ENCODE measurements at places on chromosomes 11 and 22.

DNA sequence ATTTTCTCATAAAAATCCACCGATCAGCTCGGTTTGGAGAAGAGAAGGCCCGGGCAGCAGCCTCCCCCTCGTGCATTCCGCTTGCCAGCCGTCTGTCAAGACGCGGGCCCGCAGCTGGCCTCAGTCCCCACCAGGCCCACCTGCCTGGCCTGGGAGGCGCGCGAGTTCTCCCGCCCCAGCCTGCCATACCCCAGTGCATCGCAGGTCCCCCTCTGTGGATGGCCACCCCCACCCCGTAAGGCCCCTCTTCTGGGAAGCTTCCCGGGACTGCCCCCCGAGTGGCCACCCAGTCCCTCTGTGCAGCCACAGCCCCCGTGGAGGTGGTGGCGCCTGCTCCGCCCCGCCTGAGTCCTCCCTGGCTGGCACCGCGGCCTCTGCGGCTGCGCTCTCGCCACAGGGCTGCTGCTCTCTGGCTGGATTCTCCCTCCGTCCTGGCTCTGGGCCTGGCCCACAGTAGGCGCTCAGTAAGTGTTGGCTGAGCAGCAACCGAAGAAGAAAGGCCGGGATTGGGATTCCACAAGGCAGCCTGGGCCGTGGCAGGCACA lies 74.0 kb upstream of the TCF20 start:
- no peak for DNase-seq

DNA sequence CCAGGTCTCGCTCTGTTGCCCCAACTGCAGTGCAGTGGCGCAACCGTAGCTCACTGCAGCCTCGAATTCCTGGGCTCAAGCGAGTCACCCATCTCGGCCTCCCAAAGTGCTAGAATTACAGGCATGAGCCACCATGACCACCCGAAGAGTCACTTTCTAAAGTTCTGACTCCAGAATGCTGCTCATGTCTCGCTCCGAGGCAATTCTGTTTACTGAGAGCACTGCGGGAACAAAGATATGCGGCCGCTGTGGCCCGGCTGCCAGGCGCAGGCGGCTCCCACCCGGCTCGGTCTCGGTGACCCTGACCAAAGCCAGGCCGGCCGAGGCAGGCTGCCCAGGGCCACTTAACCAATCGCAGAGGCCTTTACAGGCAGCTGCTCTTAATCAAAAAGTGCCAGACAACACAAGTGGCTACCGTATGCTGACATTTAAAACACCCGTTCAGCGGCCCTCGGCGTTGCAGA lies 78.7 kb downstream of the PHF21B start:
- no peak for DNase-seq

DNA sequence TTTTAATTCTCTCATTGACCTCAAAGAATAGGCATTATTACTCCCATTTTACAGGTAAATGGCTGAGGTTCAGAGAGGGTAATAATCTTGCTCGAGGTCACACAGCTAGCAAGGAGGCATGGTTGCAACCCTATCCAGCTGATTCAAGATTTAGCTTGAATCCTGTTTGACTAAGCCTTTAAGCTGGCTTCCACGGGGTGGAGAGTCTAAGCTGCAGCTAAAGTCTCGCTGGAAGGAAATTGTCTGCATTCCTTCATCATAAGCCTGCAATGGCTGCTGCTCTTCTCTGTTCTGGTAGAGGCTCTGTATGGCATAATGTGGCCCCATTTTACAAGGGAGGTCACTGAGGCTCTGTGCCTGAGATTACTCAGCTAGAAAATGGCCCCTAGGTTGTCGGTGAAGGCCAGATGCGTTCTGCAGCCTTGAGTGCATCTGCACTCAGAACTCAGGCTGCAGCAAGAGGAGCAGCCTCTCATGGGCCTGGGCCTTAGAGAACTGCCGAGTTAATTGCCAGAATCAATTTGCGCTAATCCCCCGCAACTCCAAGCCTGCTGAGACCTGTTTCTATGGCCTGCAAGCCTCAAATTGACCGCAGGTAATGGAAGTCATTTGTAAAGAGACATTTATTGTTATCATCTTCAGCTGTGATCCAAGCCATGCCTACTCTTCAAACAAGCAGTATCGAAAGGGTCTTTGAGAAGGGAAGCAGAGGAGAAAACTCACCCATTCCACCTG lies 44.1 kb upstream of the SEZ6L start:
- no peak for DNase-seq

DNA sequence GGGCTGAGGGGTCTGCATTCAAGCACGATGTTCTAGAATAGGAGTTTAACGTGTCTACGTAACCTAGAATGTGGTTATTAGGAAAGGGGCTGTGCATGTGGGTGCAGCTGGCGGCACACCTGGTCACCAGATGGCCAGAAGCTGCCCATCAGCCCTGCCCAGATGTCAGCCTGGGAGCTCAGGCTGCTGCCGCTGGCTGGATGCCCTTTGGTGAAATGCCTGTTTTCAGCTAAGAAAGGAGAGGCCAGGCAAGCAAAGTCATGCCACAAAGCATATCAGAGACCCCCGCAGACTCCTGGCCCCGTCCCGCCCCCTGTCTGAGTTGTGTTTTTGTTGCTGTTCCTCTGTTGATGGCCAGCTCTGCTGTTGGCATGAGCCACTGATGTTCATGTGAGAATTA lies 11.3 kb upstream of the ADORA2A start:
- DNase-seq = no peak

DNA sequence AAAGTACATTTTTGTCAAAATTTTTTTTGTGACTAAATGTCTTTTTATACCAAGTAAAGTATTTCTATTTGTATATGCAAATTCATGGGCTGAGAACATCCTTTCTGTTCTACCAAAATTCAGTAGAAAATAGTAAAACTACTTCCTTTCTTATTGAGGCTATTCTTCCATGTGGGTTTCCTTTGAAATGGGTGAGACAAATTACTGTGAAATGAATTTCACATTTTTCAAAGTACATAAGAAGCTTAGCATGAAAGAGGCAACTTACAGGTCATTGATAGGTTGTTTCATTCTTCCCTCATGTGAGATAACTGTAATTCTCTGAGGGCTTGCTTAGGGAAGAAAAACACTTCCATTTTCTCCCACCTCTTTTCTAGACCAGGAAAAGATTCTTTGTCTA lies 1.0 kb upstream of the OR6X1 start:
- DNase-seq = no peak

GRCh38 chr11:123179586-123179985 lies 15.5 kb downstream of the CLMP start:
- no peak for DNase-seq

GRCh38 chr11:112042161-112042960 lies 17.2 kb downstream of the DLAT start:
- no peak for DNase-seq

DNA sequence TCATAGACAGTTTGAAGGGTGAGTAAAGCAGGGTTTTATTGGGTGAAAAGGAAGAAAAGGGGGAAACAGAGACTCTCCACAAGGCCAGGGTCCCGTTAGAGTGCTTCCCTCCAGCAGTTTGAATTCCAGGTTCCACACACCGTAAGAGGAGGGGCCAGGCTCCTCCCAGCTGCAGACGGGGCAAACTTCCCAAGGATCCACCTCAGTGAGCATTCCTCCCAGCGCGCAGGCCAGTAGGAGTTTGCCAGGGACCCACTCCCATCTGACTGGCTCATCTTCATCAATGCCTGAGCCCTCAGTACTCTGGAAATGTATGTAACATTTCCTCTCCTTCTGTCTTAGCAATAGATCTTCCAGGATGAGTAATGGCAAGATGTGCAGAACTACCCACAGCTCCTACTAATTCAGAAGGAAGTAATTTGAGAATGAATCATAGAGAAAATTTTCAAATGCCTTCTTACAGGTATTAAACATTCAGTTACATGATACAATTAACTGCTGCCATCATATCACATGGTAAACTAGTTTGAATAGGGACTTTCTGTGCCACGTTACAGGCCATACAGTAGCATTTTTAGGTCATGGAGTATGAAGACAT lies 34.0 kb upstream of the TRPC6 start:
- peak; percentile 1 for DNase-seq

DNA sequence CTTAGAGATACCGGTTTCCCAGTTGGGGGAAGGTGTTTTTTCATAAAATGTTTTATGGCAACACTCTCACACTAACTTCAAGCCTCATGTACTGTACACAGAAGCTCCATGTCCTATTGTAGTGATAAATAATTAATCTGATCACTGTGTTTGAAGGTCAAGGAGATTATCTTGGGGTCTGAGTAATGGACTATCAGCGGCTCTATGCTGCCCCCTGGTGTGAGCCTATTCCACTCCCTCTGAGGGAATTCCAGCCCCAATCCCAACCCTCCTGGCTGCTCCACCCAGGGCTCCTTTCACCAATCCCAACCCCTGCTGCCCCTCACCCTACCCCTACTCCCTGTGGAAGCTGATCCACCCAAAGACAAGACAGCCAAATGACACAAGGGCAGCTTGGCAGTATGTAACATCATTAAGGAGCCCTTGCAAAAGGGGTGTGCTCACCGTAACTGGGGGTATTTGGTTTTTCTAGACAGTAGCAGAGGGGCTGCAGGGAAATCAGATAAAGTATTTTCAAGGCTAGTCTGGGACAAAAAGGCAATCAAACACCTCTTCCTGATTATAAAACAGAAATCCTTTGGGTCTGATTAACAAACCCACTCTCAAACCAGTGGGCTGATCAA lies 22.3 kb downstream of the HPS4 start:
- no peak for DNase-seq

DNA sequence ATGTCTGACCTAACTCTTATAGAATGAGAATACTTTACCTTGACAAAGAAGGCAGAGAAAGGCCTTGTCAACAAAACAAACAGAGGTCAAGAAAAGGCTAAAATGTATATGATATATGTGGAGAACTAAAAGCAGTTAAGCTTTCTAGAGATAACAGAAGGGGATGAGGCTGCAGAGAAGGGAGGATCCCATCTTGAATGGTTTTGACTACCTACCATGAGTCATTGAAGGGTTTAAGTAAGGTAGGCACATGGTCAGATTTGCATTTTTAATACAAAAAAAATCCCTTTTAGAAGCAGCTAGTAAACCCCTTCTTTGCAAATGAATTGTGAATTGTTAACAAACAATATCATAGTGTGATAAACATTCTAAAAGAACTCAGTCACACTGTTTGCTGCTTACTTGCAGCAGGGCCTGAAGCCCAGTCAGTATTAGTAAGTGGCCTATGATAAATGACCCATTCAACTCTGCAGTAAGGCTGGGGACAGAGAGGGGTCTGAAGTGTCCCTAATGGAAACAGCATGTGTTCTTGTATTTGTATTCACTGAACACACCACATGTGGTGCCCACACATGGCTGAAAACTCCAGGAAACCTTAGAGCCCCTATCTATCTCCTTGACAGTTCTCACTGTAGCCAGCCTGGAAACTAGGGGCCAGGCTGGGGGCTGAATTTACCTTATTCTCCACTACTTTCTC lies 328.8 kb upstream of the PITPNB start:
- DNase-seq = no peak

DNA sequence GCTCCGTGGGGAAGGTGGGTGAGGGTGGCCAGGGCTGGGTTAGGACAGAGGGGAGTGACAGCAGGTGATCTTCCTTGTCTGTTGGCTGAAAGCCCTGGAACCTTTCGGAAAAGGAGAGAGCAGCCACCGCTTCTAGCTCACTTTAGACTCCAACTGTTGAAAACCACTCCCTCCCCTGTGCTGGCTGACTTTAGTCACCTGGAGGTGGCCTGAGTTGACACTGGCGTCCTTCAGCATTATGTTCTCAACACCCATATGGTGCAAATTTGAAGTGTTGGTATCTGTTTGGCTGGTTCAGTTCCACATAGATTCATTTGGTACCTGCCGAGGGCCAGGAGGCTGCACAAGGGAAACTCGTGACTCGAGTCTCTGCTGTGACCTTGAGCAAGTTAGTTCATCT lies 28.8 kb downstream of the ZC3H7B start:
- no peak for DNase-seq

- no peak for DNase-seq
These were observed 20.0 kb downstream of the TRMU start for GRCh38 chr22:46355369-46355995.

- peak; percentile 18 for DNase-seq
These were observed 15.6 kb upstream of the RDX start for GRCh38 chr11:110311783-110312579.

DNA sequence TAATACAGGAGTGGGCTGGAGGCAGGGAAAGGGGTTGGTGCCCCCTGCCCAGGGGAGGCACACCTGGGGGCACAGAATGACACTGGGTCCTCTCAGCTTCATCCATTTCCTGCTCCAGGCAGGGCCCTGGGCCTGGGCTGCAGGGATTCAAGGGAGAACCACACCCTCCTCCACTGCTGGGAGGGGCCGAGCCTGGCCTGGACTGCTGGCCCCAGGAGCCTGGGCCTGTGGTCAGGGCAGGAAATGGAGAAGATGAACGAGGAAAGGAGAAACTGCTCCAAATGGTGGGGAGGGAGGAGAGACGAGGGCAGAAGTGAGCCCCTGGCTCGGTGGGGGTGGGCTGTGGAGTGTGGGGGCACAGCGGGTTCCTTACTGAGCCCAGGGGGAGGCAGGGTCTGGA lies 38.1 kb upstream of the KCNQ1OT1 start:
- DNase-seq = no peak

DNA sequence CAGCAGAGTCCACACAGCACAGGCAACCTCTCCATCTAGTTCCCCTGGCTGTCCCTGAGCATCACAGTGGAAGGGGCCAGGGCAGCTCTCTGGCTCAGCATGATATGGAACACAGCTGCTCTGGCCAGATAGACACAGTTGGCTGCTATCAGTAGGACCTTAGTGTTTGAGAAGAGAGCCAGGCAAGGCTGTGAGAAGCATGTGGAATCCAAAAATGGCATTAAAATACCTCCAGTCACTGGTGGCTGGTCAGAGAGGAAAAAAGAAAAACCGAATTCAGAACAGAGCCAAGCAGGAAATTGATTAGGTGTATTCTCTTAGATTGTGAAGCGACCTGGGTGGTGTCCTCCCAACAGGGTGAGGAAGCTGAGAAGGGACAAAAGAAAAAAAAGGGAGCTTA lies 27.9 kb downstream of the SERPINH1 start:
- DNase-seq = no peak

- no peak for DNase-seq
These were observed 4.2 kb upstream of the CTR9 start for GRCh38 chr11:10746871-10747270.

- no peak for DNase-seq
These were observed 15.7 kb upstream of the KCNJ11 start for GRCh38 chr11:17403980-17404759.

DNA sequence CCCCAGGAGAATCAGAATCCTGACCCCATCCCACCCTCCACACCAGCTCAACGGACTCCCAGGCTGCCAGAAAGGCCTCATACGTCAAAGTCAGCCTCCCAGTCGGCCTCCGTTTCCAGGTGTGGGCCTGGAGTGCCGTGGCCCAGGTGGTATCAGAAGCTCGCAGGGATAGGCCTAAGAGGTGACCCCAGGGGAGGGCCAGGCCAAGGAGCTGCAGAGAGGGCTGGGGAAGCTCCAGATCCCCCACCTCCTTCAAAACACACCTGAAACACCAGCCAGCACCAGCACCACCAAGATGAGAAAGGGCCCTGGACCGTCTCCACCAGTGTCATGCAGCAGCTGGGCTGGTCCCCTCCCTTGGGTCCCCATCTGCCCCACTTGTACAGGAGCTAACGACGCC lies 20.3 kb downstream of the ASCL2 start:
- no peak for DNase-seq
